AG09319 (cell line): ENCODE measurements at places on chromosomes 2 and 18.

GRCh38 chr2:36650031-36650829 is 46.3 kb upstream of the VIT start:
- peak; percentile 24 for DNase-seq

GRCh38 chr2:118841450-118841827 is 6.0 kb downstream of the EN1 start:
- no peak for DNase-seq

DNA sequence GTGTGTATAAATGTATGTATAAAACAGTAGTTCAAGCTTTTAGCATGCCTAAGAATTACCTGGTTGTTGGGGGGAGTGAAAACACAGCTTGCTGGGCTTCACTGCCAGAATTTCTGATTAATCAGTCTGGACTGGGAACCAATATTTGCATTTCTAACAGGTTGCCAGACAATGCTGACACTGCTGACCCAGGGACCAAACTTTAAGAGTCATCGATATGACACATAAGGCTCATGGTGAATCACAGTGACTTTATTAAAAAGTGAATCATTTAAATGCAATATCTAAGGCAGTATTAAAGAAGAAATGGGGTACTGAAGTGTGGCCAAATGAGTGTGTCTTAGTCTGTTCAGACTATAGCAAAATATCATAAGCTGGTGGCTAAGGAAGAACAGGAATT is 195.9 kb upstream of the DTNA start:
- no peak for DNase-seq

GRCh38 chr2:290090-290722 is 2.3 kb upstream of the ALKAL2 start:
- DNase-seq, result peak; percentile 48
